ENCODE measurements at places on chromosomes 16 and 17.
A peak's percentile ranks its signal among the peaks of the same experiment; 100 is the strongest.

GRCh38 chr16:88705801-88706228, 393 bp downstream of the RNF166 start:
- DNase-seq = no peak

DNA sequence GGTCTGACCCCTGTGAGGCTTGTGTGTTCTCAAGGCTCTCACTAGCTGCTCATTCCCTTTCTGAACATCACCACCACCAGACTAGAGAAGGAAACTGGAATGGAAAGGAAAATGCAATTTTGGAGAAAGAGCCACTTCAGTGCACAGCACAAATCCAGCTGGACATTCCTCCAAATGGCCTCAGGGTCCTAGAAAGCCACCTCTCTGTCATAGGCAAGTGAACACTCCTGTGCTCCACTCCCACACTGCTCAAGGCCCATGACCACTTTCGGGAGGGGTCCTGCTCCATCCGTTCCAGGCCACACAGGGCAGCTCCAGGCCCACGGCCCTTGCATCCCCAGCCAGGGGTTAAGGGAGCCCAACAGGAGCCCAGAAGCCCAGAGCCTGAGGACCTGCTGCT, 2.6 kb downstream of the LRRC75A start:
- no peak for DNase-seq

- DNase-seq = no peak
Measured at GRCh38 chr17:78242024-78242742, 10.8 kb downstream of the TMEM235 start.

- DNase-seq = peak; percentile 30
Measured at GRCh38 chr17:60506312-60506711, 19.7 kb downstream of the APPBP2 start.

DNA sequence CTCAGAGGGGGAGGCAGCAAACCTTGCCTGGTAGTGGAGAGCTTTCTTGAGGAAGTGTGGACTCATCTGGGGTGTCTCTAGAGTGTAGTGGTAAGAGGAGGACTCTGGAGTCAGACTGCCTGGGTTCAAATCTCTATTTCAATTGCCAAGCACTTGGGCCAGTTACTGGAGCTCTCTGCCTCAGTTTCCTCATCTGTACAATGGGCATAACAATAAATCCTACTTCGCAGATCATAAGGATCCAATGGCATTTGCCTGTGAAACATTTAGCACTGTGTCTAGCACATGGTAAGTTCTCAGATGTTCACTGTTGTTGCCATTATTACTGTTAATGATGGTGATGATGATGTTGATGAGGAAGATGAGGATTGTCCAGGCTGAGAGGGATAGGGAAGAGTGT, 23.6 kb upstream of the WFDC1 start:
- no peak for DNase-seq

DNA sequence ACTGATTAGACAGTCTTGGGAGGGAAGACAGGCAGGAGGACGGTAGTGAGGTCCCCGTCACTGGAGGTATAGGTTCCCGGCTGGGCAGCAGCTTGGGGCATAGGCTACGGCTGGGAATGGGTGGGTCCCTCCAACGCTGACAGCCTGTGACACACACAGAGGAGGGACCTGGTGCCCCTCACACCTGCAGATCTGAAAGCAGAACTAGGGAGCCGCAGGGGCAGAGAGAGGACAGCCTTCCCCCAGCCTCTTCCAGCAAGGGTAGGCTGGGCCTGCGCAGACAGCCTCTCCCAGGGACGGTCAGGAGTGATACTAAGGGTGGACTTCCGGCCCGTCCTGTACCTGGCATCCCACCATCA, 2.0 kb downstream of the P2RX1 start:
- DNase-seq = no peak

DNA sequence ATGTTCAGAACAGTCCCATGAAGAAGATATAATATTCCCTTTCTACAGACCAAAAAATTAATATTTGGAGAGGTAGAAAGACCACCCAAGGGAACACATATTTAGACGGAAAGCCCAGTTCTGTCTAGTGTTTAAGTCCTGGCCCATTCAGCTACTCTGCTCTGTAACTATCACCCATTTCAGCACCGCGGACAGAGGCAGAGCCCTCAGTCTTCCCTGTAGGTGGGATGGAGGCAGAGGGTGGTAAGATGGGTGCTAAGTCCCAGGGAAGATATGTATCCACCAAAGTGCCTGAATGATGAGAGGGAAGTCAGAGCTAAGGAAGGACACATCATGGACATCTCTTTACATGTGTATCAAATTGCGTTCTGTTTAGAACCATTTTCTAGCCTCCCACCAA, 27.8 kb upstream of the C16orf78 start:
- peak; percentile 31 for DNase-seq

GRCh38 chr17:40097087-40097486, 3.3 kb downstream of the NR1D1 start:
- no peak for DNase-seq

GRCh38 chr17:14143688-14144087, 74.4 kb downstream of the COX10 start:
- DNase-seq = peak; percentile 39

GRCh38 chr16:49833085-49833484, 22.8 kb downstream of the ZNF423 start:
- DNase-seq = no peak

DNA sequence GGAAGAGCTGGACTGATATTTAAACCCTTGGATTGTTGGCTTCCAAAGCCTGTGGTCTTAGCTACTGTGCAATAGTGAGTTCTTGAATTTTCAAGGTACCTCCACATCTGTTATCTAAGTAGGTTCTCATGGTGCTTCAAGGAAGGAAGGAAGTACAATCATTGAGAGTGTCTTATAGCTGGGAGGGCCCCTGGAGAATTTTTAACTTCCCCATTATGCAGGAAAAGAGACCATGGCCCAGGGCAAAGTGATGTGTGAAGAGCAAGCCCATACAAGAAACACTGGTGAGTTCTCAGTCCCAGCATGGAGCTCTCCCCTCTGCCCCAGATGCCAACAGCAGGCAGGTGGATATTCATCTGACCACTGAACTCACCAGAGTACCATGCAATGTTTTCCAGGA, 169.0 kb upstream of the IRX6 start:
- DNase-seq = no peak

- no peak for DNase-seq
Measured at GRCh38 chr16:29904947-29905346, 4.7 kb downstream of the ASPHD1 start.

GRCh38 chr16:48559462-48560211, 50.3 kb downstream of the N4BP1 start:
- no peak for DNase-seq

DNA sequence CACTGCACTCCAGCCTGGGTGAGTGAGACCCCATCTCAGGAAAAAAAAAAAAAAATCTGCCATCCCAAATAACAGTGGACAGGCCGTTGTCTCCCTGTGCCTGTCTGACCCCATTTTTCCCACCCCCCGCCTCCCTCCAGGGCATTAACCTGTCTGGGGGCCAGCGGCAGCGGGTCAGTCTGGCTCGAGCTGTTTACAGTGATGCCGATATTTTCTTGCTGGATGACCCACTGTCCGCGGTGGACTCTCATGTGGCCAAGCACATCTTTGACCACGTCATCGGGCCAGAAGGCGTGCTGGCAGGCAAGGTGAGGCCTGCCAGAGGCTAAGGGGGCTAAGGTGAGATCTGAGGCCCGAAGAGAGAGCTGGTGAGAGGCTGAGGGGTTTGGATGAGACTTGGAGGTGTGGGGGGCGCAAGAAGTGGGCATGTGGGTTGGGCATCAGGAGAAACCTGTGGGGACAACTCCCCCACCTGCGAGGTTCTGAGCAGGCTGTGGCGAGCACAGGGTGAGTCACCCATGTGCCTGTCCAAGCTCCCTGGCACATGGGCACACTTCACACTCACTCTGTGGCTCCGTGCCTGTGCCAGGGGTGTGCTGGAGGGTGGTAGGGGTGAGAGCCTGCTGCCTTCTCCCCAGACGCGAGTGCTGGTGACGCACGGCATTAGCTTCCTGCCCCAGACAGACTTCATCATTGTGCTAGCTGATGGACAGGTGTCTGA, 34.7 kb downstream of the ANKRD40 start:
- peak; percentile 96 for DNase-seq

DNA sequence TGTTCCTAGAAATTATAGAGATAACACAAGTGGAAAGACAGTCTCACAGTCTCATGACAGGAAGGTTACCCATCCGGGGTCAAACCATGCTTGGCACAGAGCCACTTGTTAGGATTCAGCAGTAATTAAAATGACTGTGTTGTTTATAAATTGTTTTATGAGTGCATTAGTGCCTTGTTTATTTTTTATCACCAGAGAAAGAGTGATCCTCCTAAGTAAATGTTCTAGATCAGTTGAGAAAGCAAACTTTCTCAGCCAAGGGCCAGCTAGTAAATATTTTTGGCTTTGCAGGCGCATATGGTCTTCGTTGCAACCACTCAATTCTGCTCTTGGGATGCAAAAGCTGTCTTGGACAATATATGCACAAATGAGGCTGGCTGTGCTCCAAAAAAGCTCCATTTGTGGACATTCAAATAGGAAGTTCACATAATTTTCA, 253.9 kb upstream of the CACNG5 start:
- DNase-seq = no peak

DNA sequence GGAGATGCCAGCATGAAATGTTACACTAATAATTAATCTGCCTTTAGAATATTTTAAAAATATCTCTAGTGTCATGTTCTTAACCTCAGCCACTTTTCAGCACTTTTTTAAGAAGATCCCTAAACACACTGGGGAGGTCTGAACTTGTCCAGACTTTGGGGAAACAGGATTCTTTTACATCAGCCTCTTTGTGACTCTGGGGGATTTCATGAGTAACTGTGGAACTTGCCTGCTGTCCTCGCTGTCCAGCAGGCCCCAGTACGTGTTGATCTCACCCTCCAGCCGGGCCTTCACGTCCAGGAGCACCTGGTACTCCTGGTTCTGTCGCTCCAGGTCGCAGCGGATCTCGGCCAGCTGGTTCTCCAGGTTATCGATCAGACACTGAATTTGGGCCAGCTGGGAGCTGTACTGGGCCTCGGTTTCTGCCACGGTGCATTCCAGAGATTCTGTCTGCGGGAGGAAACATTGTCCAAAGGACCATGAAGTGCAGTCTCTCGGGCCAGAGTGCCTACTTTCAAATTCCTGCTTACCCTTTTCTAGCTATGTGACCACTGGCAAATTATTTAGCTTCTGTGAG, 5.5 kb downstream of the KRT40 start:
- no peak for DNase-seq

DNA sequence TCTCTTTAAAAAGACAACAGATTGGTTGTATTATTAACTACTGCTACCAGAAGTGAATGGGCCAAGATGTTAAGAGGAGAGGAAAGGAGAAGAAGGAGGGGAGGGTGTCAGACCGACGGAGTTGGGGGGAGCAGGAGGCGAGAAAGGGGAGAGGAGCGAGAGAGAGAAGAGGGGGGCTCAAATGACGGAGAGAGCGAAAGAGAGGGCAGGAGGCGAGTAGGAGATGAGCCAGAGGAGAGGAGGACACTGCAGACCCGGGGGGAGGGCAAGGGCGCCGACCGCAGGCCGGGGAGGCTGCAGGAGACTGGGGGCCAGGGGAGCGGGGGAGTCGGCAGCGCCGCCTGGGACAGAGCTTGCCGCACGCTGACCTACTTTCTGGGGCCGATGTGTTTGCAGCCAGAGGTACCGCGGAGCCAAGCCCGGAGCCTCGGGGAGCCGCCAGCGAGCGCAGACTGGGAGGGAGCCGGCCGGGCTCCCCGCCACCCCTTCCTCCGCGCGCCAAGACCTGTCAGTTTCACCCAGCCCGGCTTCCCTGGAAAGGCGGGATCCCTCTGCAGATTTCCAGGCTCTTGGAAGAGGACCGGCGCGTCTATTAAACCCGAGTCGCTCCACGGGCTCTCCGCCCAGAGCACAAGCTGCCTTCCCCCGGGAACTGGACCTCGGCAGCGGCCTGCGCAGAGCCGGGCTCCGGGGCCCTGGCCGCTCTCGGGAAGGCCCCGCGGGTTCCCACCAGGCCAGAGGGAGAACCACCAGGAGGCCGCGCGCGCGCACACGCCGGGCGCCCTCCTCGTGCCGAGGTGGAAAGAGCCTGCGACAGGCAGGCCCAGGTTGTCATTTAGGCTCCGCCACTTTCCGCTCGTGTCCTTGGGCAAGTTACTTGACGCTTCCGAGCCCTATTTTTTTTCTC, 74.6 kb downstream of the CMC2 start:
- DNase-seq = no peak

DNA sequence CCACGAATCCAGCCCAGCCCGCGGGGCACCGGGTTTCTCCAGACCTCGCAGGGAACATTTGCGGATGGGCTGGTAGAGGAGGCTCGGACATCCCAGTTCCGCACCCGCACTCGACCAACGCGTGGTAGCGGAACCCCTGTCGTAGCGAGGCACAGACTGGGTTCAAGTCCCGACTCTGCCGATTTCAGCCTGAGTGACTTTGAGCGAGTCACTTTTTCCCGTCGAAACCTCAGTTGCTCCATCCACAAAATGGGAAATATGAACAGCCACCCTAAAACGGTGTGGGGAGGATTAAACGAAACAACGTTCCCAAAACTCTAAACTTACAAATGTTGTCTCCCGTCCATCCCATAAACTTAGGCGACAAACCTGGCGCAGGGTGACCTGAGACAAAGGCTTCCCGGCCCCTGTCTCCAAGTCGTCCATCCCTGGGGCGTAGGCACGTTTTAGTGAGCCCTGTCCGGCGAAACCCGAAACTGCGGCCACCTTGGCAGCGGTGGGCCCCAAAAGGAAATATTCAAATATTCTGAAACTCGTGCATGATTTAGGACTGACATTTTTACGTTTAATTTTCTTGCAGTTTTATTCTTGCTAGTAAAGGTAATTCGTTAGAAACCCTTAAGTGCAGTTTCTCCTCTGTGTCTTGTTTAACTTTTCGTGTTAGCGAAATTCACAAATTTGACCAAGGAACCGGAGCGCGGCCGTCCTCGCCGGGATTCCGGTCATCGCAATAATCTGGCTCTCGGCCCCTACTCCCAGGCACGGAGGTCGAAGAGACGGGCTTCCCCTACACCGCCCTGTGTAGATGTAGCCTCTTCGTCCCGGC, 1.9 kb upstream of the MLLT6 start:
- peak; percentile 36 for DNase-seq
